ENCODE measurements at places on chromosomes 6 and 20.
A peak's percentile ranks its signal among the peaks of the same experiment; 100 is the strongest.

- ATAC-seq = no peak
Observed at GRCh38 chr6:158593670-158594069, 33.8 kb downstream of the TMEM181 start.

DNA sequence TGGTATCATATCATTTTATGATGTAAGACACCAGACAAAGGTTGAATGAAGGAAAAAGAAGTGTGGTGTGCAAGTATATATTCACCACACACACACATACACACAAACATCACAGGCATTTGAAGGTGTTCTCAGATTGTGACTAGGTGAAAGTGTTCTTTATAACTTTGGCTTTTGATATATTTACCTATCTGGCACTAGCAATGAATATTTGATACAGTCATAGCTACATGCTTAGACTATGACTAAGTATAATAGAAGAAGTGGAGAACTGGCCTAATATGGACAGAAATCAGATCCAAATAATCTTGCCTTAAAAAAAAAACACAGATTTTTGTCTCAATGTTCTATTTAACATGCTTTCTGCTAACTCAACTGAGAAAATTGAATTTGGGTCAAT is 809.9 kb downstream of the KIF16B start:
- ATAC-seq = no peak

DNA sequence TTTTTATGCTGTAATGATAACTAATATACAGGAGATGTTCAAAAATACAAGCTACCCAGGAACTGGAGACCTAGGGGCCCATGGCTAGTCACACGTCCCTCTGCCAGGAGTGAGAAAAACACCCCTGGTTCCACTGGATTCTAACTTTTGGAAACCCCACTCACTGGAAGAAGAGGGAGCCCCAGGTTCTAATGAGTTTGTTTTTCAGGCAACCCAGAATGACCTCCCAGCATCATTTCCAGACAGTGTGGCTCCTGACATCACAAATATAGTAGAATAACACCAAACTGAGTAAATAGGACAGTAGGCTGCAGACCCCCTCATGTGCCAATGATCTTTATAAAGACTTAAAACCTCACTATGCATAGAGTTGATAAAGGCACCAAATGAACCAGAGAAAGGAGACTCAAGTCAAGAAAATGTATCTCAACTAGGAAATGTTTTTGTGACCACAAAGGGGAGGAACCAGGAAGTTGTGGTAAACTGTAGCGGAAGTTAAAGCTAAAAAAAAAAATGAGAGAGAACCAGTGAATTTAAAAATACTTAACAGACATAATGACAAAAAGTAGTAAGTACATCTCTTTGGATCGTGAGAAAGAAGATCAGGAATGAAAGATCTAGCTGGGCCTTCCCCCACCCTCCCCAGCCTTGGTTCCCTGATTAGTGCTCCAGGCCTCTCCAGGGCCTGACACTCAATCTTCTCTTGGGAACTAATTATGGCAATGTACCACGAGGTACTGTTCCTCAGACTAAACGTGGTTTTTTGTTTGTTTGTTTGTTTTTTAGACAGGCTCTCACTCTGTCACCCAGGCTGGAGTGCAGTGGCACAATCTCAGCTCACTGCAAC is 19.8 kb downstream of the HLA-E start:
- no peak for ATAC-seq

DNA sequence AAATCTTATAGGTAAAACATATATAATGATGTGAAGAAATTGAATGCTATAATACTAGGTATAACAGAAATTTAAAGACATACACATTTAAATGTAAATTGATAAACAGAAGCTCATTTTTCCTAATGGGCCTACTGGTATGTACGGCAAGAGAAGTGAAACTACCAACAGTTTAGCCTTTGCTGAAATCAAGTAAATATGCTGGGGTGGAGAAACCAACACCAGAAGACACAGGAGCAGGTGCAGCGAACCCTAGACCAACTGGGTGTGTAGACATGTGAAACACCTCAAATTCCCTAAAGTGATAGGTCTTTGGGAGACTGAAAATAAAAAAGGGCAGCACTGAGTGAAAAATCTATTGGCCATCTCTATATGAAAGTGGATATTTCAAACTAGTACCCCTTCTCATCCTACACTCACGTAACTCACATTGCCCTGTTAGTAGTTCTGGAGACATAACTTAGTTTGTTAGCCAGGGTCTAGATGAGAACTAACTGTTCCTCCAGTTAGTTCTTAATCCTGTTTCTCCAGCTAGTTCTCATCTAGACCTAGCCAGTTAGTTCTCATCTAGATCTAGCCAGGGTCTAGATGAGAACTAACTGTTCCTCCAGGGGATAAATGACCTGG is 53.1 kb downstream of the SLC35D3 start:
- no peak for ATAC-seq

DNA sequence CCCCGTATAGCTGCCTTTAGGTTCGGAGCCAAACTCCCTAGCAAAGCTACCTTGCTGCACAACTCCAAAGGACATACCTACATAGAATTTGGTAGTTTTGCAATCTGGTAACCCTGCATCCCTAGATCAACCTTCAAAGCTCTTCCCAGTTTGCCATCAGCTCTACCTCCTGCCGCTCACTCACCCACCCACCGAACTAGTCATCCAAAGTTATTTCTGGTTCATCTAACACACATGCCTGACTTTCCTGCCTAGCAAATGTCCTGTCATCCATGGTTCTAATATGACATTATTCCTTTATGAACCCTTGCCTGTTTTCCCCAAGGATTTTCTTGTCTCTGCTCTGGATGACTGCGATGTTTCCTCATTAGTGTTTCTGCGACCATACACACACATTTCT is 21.6 kb downstream of the SPAG4 start:
- ATAC-seq = no peak

- ATAC-seq = no peak
Observed at GRCh38 chr6:107121964-107122495, 6.7 kb upstream of the BEND3 start.

- no peak for ATAC-seq
Observed at GRCh38 chr20:35909796-35910195, 44.5 kb downstream of the SCAND1 start.

- ATAC-seq = peak; percentile 38
Observed at GRCh38 chr6:157143171-157143889, 180.0 kb downstream of the TMEM242 start.

DNA sequence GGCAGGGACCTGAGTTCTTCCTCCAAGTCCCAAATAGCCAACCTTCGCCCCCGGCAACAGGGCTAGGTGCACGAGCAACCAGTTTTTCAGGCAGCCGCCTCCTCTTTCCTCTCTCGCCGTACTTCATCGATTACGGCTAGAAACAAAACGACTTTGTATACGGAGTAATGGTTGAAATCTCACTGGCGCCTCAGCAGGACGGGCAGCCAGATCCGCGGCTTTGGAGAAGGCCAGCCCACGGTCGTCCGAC is 333 bp upstream of the SMIM13 start:
- peak; percentile 12 for ATAC-seq

- ATAC-seq = no peak
Observed at GRCh38 chr6:161429921-161430490, 156.1 kb upstream of the AGPAT4 start.

- ATAC-seq = no peak
Observed at GRCh38 chr6:166946125-166946524, 10.2 kb downstream of the RNASET2 start.

- no peak for ATAC-seq
Observed at GRCh38 chr20:50315586-50316551, 125.2 kb downstream of the CEBPB start.

DNA sequence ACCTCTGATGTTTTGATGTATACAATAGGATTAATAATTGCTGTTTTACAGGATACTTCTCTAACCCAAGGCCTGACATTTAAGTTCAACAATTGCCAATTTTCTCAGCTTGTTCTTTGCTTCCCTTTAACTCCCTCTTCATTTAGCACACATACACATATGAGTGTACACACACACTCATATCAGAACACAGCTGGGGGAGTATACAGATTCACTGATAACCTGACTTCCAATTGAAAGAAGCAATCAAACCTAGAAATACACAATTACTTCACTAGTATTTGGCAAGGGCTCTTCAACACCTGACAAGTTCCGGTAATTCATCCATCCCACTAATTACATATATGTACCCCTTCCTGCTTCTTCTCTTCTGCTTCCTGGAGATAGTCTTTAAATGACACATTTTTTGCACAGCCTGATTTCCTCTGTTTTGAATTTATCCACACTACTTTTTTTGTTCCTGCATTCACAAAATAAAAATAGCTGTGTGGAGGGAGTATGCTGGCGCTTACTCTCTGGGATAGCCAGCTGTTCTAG is 11.2 kb downstream of the UST start:
- ATAC-seq = no peak

GRCh38 chr6:158684311-158684710 is 34.5 kb downstream of the SYTL3 start:
- no peak for ATAC-seq

DNA sequence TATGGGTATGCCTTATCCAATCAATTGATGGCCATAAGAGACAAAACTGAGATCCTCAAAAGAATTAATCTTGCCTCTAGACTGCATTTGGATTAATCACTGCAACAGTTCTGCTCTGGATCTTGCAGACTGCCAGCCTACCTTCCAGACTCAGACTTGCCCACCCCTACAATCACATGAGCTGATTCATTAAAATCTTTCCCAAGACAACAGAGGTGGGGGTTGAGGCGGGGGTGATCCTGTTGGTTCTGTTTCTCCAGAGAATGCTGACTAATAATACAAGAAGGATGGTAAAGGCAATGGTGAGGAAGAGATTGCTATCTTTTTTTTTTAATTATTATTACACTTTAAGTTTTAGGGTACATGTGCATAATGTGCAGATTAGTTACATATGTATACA is 43.7 kb upstream of the MEI4 start:
- no peak for ATAC-seq

DNA sequence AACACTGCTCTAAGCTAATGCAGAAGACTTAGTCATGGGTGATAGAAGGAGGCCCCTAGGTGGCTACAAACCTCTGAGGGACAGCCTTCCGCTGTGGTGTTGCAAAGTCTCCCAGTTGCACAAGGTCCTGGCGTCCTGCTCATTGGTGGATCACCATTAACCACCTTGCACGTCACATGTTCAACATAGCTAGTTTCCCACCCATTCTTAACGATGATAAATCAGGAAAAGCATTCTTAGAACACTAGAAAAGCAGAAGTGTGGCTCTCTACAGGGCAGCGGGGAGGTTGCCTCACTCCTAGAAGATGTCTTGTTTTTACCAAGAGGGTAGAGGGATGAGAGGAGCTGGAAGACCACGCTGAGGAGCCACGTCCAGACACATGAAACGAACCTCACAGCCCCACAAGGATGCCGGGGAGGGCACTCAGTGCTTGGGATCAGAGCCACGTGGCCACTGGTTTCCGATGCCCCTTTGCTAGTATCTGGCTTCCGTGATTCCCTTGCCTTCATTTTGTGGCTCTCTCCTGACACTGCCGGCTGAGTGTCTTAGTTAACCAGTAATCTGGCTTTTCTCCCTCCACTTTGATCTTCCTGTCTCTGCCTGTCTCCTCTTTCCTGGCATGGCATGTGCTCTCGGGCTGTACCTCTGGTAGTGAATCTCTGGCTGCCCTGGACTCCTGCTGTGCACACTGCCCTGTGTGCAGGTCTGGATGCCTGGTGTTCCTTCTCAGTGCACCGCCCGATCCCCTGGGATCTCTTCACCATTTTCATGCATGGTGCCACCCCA is 91.4 kb upstream of the NEDD9 start:
- no peak for ATAC-seq

DNA sequence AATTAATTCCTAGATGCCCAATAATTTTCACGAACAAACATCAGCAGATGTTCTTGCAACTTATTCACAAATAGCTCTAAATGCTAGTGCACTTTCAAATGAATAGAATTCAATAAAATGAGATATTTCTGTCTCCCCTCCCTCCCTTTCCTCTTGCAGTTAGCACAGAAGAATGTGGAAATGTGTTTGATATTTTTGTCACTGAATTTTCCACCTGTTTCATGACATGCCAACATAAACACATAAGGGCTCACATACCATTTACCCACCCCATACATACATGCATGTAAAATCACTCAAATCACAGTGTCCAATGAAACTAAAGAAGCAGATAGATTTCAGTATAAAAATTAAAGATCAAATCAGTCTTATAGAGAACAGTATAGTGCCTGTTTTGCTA is 746.9 kb upstream of the MARCKS start:
- ATAC-seq = no peak

GRCh38 chr6:28980137-28980851 is 24.8 kb downstream of the ZNF311 start:
- peak; percentile 24 for ATAC-seq

DNA sequence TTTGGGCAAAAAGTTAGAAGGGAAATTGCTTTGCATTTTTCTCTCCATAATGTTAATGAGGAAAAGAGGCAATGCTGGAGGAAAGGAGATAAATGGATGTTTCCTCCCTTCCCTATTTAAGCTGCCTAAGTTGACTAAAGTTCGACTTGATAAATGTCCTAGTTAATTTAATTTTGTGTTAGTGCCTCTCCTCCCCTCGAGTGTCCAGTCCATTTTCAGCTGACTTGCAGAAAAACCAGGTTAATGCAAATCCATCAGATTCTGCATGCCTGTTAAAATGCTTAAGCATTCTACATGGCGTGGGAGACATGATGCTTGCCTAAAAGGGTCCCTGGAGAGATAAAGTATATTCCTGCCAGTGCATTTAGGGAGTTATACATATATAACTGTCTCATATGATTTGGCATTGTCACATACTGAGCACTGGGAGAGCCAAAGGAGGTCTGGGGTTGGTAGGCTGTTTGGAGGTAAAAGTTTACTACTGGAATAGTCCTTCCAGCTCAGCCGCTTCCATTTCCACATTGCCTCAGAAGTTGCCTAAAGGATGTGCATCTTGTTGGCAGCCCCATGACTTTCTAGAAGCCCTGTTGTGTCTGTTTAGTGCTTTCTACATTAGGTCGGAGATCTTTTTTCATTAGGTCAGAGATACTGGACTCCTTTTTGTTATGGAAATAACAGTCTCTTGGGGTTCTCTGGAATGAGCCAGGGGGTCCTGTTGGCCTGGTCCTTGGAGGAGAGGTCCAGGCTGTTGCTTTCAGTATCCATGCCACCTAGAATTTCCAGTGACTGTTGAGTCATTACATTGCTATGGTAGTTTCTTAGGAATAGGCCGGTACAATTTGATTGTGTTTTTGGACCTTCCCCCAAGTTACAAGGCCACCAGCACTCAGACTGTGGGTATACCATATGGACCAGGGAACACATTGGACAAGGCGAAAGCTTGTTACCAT is 30.4 kb downstream of the JARID2 start:
- ATAC-seq = no peak

GRCh38 chr6:143449082-143449713 is 1.3 kb downstream of the ADAT2 start:
- ATAC-seq = no peak

- no peak for ATAC-seq
Observed at GRCh38 chr6:21208081-21208795, 385.3 kb upstream of the SOX4 start.

GRCh38 chr6:110054664-110055386 is 76.7 kb downstream of the GPR6 start:
- no peak for ATAC-seq

GRCh38 chr6:31525553-31525931 is 3.2 kb upstream of the MCCD1 start:
- no peak for ATAC-seq

Measured in motor neuron (in vitro differentiated cells).